ENCODE measurements at places on chromosomes 7 and 10. TPM values are rescaled to one million over a fixed set of nuclear protein-coding genes. Genes with fewer than 3 reads are reported as not detected.

DNA sequence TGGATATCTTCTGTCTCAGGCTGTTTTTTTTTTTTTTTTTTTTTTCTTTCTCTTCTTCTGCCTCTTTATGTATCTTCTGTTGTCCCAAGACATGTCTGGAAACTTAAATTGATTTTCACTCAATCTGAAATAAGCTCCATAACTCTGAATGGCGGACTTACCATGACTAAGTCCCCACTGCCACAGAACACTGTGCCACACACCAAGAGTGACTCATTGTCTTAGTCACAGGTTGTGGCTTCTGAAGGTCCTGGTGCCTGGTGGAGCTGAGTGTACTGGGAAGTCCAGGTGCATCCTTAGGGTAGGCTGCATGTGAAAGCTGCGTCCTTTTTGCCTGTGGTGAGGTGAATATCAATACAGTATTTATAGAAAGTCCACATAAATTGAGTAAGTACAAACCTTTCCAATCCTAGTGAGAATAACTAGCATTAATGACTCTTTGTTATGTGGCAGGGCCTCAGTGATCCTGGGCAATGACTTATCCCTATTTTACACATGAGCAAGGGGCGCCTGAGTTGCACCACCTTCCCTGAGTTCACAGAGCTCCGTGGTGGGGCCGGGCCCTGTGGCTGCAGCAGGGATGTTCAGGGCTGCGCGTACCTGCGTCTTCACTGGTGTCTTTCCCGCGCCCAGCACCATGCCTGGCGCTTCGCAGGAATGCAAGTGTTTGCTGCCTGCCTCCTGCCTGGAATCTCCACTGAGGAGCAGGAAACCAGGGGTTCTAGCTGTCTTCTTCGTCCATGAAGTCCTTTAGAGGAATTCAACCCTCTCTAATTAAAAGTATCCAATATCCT is 4.3 kb downstream of the PFKP start:
- DNase-seq: no peak

DNA sequence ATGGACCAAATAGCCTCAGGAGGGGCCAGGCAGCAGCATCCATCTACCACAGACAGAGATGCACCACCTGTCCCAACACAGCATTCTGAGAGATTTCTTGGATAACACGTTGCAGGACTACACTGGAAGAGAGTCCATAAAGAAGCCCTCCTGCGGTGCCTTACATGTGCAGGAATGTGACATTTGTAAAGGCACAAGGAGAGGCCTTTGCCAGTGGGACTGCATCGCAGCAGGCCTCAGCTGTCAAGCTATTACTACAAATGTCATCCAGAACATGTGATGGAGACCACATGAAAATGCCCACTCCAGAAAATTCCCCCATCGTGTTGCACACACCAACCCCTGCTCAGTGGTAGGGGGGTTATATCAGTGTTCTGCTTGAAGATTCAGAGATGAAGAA is 77.4 kb downstream of the ATXN7L1 start:
- no peak for DNase-seq

Gene MKX
- 1.2 TPM for polyA plus RNA-seq

- no peak for DNase-seq
Observed at GRCh38 chr7:26081638-26082037, 70.4 kb upstream of the NFE2L3 start.

DNA sequence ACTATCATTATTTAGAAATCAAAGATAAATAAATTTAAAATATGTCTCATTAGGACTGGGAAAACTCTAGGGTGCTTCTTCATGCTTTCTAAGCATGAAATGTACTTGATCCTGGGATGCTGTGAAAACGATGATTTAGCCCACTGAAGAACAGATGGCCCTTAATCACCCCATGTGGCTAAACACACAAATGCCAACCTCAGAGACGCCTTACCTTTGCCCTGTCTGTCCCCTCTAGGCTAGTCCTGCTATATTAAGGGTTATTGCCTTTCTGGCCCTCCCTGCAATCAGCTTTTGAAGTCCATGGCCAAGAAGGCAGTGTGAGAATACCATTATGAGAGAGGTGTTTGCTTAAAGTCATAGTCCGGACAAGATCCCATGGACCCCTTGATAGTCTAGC is 217.2 kb downstream of the TWIST1 start:
- no peak for DNase-seq

Gene HGF
- polyA plus RNA-seq: 2.7 TPM

Gene GDF10
- polyA plus RNA-seq: not detected

DNA sequence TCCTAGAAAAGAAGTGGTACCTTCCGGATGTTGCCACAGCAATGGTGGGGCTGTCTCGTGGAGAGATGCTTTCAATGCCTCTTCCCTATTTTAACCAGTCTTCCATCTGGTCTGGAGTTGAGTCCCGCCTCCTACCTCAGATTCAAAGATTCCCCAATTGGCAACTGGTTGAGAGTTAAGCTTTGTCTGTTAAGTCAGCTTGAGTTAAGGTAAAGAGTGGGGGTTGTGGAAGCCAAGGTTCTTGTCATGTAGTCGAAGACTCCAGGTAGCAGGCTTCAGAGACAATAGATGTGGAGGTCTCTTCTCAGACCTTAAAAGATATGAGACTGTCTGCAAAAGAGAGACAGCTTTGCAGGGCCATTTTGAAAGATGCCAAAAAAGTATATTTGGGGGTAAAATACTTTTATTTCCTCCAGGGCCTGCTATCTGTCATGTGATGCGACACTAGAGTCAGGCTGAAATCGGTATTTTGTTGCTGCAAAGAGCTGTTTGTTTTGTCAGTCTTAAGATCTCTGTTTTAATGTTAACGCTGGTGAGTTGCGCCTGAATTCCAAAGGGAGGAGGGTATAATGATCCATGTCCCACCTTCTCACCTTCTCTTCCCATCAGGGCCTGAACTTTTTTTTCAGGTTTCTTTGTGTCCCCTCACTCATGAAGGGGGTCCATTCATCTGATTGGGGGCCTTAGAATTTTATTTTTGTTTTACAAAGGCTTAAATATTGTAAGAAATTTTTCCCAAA is 40.4 kb upstream of the SCIN start:
- no peak for DNase-seq

DNA sequence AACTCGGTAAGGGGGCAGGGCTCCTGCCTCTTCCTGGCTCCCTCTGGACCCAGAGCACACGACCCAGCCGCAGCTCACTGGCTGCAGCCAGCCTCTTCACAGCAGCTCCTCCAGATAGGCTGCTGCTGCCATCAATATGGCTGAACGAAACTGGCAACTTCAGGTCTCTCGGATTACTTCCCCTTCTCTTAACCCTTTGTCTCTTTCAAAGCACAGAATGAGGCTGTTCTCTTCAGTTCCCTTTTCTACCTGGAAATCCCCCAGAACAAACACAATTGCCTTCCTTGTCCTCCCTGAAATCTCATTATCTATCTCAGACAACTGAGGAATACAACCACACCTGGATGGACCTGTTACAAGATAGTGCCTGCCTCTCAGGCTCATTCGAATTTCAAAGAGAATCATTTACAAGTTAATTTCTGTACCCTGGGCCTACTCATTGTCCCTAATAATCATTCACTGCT is 193.4 kb upstream of the MBL2 start:
- no peak for DNase-seq

Gene ZNF365
- 0.16 TPM for polyA plus RNA-seq

GRCh38 chr10:8084799-8085198 is 30.3 kb downstream of the GATA3 start:
- DNase-seq: peak; percentile 3

Gene SEMA4G
- 41.4 TPM for polyA plus RNA-seq

Gene PRKCQ
- 0.23 TPM for polyA plus RNA-seq

- no peak for DNase-seq
Observed at GRCh38 chr7:40937879-40938278, 765.0 kb downstream of the INHBA start.

GRCh38 chr10:52308251-52309031 is 5.6 kb upstream of the DKK1 start:
- DNase-seq: peak; percentile 64

- no peak for DNase-seq
Observed at GRCh38 chr10:1366322-1366691, 310.1 kb downstream of the WDR37 start.

Gene HHEX
- polyA plus RNA-seq: 2.8 TPM

GRCh38 chr10:119022846-119023552 is 6.5 kb upstream of the NANOS1 start:
- no peak for DNase-seq

DNA sequence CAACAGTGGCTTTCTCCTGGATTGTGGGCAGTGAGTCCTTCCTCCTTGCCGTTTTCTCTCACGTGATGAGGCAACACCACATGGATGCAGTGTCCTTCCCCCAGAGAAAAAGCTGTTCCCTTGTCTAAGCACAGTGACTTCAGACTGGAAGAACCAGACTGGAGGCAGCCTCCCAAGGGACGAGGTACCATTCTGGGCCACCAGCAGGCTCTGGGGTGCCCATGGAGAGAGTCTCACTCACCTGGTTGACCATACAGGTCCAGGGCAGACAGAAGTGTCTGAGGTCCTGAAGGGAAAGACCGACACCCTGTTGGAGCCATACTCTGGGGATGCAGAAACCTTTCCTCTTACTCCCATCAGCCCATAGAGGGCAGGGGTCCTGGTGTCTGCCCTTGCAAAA is 69.2 kb upstream of the DOCK1 start:
- DNase-seq: no peak

All from sigmoid colon (tissue), 7 donors.